ENCODE measurements at places on chromosomes 6 and 20.

- DNase-seq: no peak
These were observed 28.2 kb upstream of the PLAGL1 start for GRCh38 chr6:144036064-144036834.

GRCh38 chr20:31695849-31696804, 26.5 kb downstream of the BCL2L1 start:
- no peak for DNase-seq

DNA sequence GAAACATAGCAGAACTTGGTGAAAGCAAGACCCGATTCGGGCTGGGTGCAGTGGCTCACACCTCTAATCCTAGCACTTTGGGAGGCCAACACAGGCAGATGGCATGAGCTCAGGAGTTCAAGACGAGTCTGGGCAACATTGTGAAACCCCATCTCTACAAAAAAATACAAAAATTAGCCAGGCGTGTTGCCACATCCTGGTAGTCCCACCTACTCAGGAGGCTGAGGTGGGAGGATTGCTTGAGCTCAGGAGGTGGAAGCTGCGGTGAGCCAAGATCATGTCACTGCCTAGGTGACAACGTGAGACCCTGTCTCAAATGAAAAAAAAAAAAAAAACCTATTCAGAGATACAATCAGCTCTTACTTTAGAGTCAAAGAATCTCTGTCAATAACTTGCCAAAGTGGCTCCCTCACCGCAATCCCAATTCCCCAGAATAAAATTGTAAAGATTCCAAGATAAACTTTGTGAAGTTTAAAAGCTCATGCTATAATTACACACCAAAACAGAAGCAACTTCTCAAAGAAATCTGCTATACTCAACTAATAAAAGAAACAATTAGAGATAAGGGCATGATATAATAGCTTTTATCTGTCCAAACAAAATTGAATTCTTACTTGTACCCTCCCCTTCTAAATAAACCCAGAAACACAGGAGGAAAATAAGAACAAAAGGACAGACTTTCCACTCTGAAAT, 33.6 kb downstream of the CDK19 start:
- no peak for DNase-seq

DNA sequence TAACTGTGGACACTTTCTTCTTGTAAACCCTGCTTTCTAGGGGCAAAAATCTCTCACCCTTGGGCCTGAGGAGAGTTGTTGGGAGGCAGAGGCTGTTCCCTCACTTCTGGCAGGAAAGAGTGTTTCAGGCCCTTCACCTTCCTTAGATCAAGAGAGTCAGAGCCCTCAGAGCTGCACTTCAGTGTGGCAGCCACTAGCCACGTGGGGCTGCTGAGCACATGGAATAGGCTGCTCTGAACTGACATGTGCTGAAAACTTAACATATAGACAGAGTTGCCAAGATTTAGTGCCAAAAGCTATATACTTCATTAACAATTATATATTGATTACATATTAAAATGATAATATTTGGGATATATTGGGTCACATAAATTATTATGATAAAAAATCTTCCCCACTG, 4.4 kb upstream of the LMBRD1 start:
- DNase-seq: no peak

GRCh38 chr6:11975353-11975977, 36.6 kb upstream of the HIVEP1 start:
- no peak for DNase-seq

DNA sequence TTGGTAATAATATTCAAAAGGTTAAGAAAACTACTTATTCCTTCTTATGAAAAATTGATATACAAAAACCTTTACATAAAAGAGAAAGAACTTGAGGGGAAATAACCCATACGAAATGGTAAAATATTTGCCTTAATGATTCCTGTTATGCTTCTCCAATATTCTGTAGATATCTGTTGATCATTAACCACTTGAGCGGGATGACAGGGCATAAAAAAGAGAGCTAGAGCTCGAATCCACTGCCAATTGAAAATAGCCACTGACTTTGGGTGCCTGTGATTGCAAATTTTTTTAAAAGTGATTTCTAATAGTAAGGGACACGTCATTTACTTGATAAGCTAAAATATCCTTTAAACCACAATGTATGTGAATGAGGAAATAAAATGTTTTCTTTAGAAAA, 188.1 kb downstream of the MOXD1 start:
- no peak for DNase-seq

GRCh38 chr20:59987135-59987534, 28.9 kb downstream of the CDH26 start:
- no peak for DNase-seq

DNA sequence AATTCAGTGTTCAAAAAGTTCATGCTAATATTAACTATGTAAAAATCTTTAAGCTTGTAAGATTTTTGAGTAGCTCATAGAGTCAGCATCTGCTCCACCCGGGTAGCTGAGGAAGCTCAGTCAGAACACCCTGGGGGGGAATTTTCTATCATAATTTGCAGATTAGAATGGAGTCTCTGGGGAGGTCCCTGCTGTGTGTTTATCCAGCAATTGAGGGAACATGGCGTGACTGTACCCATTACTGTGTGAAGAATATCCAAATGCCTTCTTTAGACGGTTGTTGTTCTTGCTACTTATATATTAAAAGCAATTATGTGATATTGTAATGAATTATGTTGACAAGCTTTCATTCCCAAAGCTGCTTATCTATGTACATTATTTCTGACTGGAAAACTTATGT, 64.8 kb downstream of the AIG1 start:
- no peak for DNase-seq

GRCh38 chr6:14068133-14068532, 49.4 kb upstream of the CD83 start:
- no peak for DNase-seq

DNA sequence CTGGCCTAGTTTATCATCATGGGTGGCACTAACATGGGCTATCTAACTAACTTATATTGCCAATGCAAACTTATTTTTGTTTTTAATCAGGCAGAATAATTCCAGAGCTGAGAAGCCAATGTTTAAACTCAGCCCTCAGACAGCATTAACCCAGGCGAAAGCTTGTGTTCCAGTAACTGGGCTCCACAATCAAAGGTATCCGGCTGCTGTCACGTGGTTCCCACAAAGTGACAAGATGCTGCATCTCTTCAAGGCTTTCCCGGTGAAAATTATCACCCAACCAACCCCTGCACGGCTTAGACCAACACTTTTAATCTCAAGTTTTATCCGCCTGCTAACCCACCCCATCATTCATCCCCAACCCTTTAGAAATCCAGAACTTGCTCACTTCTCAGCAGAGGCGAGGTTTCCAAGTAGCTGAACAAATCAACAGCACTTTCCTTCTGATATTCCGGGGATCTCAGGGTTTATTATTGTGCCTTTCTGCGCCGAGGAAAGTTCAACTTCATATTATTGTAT, 885 bp downstream of the MTCL3 start:
- no peak for DNase-seq

DNA sequence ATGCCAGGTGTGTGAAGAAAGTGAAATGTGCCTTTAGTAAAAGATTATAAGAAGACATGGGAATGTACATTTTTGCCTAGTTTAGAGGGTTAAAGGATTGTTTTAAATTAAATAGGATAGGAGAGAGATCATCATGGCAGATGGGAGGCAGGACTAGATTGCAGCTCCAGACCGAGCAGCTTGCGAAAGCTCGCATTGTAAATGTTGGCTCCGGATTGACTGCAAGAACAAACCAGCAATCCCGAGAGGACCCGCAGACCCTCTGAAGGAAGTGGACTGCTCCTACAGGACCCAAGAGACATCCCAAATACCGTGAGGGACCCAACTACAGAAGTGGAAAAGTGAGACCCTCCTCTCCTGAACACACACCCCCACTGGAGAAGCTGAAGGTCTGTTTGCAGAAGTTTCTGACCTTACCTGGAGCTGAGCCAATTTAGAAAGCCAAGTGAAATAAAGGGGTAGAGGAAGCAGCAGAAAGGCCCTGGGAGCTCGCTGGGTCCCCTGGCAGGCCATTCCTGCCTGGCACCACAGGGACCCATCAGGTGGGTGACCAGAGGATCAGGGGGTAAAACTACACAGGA, 30.0 kb upstream of the TPD52L1 start:
- DNase-seq: no peak

DNA sequence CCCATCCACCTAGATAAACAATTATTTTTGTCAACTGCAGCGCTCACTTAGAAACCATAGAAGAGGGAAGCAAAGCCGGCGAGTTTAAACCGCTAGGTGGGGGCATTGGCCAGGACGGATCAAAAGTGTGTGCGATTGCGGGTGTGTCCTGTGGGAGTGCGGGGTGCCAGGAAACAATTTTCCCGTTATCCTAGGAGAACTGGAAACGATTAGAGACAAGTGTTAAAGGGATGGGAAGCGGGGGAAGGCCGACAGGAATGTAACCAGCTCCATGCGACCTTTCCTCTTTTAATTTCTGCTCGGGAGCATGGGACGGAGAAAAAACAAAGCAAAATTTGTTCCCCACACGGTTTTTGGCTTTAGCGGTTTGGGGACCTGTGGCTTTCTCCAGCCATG, 2.8 kb upstream of the HTR1B start:
- no peak for DNase-seq

DNA sequence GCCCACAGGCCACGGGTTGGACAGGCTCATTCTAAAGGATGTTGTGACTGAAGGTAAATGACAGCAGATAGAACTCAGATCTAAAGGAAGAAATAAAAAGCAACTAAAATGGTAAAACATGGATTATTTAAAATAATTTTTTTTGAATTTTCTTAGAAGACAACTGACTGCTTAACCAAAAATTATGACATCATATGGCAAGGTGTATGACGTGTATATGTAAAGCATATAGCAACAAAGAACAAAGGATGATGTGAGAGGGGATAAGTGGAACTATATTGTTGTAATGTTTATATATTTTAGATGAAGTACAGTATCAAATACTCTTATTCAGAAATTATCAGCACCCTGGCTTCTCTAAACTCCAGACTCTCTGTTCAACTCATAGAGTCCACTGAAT, 38.6 kb downstream of the NPEPL1 start:
- DNase-seq: no peak

GRCh38 chr6:91023529-91023928, 436.7 kb upstream of the MAP3K7 start:
- no peak for DNase-seq

GRCh38 chr6:12286373-12287110, 3.6 kb upstream of the EDN1 start:
- DNase-seq: no peak

GRCh38 chr6:113488812-113489685, 368.1 kb upstream of the MARCKS start:
- no peak for DNase-seq

DNA sequence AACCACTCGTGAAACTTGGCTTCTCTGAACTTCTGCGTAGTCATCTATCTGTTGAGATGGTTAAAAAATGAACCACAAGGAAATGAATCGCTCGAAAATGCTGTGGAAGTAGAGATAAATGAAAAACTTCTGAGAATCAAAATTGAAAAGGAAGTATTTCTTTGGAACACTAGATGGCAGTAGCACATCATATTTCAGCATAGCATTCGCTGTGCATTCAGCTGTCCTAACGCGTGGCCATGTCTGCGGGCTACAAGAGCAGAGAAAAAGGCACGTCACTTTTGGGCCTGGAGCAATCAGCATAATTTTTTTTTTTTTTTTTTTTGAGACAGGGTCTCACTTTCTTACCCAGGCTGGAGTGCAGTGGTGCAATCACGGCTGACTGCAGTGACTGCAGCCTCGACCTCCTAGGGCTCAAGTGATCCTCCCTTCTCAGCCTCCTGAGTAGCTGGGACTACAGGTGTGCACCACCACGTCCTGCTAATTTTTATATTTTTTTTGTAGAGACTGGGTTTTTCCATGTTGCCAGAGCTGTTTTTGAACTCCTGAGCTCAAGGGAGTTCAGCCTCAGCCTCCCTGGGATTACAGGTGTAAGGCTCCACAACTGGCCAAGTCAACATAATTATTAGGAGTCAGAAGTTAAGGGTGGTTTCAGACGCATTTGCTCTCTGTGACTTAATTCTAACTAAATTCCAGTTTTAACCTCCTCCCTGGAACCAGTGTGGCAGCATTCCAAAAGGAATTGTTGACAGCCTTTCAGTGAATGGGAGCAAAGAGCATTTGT, 8.8 kb upstream of the PERP start:
- no peak for DNase-seq

DNA sequence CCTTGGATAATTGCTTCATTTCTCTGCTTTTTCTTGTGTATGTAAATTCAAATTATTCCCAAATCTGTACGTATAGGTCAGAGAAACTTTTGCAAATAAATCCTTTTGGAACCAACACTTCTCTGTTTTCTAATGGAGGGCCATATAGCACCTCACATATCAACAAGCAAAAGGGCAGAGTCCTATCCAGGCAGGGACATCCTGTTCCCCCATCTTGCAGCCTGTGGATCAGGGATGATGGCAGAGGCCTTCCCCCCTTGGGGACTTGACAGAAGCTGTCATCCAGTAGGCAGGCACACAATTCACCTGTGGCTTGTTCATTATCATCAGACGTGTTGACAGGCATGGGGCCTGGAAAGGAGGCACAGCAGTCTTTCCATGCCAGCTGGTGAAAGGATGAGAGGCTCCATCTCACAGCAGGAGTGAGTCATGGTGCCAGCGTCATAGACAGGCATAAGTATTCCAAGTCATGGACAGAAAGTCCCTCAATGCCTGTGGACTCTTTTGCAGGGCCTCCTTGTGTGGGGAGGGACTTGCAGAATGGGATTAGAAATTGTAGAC, 31.8 kb upstream of the PLEKHG1 start:
- no peak for DNase-seq

- DNase-seq: no peak
These were observed 18.6 kb upstream of the MYT1 start for GRCh38 chr20:64145458-64146300.

DNA sequence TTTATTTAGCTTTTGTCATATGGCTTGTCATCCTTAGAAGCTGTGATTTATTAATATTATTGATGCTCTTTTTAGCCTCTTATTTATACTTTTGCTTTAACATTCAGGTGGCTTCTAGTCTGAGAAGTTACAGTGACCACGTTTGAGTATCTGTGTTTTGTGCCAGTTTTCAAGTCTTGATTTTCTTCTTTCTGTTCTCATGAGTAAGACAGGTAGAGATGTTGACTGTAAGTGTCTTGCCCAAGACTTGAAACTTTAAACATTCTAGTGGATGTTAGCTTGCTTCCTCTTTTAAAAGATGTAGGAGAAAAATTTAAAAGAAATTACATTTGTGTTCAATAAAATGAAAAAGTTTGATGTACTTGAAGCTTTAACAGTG, 122.6 kb downstream of the LRRC1 start:
- DNase-seq: no peak
